Peyer's patch (tissue), 4 donors: ENCODE measurements at places on chromosomes 7 and 10. TPM values are rescaled to one million over a fixed set of nuclear protein-coding genes. Genes with fewer than 3 reads are reported as not detected.

Gene FAM241B
- not detected for total RNA-seq

Gene PCLO
- 23.1 TPM for total RNA-seq

Gene UPK3BL2
- total RNA-seq: 29.1 TPM

Gene PRKG1
- total RNA-seq: 24.0 TPM

Gene PAPOLB
- not detected for total RNA-seq
